ENCODE measurements at places on chromosomes 5 and 9. TPM values are rescaled to one million over a fixed set of nuclear protein-coding genes. Genes with fewer than 3 reads are reported as not detected.

The LRRC8A gene
- 22.6 TPM for total RNA-seq

The SH3RF2 gene
- 0.11 TPM for total RNA-seq

The RAB3C gene
- not detected for total RNA-seq

The MYMK gene
- total RNA-seq = not detected

The MARCOL gene
- not detected for total RNA-seq
